ENCODE measurements at places on chromosomes 4 and X.

DNA sequence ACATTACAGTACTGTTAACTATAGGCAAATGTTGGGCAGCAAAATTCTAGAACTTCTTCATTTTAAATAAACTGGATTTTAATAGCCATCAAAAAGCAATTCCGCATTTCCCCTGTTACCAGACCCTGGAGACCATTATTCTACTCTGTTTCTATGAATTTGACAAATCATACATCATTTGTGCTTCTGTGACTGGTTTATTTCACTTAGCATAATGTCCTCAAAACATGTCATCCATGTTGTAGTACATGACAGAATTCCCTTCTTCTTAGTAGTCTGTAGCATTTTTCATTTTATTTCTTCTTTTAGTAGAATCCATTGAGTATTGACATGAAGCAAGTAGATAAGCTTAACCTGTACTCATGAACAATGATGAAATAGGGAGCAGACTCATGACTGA is 59.4 kb upstream of the PPP4R3C start:
- DNase-seq, result no peak

GRCh38 chr4:15912236-15912635 is 26.3 kb downstream of the FGFBP1 start:
- DNase-seq, result no peak

DNA sequence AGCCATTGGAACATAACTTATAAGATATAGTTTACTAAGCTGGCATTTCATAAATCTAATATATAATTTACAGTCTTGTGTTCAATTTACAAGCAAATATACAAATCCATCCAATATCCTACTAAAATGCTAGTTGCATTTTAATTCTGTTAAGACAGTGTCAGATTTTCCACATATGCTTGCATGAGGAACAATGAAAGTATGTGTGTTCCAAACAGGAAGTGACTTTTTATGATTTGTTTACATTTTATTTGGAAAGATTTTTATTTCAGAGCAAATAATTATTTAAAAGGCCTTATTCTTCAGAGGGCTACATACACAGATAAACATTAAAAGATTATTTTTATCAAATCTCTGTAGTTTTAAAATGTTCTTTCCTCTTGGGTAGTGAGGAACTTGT is 130.1 kb downstream of the KLHL34 start:
- DNase-seq, result no peak

DNA sequence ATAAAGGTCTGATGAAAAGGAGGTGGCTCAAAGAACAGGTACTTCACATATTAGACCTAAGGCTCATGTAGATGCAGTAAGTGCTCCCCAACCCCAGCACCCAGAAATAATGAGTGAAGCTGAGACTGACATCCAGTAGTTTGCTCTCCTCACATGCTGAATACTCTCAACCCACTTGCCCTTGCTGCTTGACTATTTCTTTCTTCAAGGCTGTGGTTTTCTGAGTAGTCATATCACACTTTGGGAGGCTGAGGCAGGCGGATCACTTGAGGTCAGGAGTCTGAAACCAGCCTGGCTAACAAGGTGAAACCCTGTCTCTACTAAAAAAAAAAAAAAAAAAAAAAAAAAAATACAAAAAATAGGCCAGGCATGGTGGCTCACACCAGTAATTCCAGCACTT is 51.5 kb upstream of the PRPS1 start:
- no peak for DNase-seq

DNA sequence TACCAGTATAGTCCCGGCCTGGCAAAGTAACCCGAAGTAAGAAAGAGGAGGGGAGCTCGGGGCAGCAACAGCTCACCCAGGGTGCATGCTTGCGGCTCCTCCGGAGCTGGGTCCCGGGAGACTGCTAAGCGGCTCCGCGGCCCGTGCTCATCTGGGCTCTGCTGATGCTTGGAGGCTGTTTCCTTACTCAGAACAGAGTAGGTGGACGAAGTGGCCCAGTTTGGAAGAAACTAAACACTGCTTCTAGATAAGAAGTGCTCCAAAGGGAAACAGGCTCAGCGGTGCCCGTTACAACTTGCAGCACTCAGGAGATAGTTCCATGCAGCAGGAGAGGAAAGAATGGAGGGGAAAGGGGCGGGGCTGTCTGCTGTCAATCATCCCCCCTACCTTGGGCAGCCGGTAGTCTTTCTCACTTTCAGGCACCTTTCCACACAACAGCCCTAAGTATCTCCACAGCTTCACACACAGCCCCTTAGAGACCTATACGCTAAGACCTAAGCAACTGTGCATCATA is at the start of gene COL4A6:
COL4A6 (minus strand) TSS at position 313 of the 514 bp plus-strand sequence; CDS start at position 87, 226 bp downstream.
- DNase-seq, result peak; percentile 53
